NCI-H1092 treated with DMSO at 0.1 percent for 48 hours (cell line): ENCODE measurements at places on chromosomes 7 and 10.

DNA sequence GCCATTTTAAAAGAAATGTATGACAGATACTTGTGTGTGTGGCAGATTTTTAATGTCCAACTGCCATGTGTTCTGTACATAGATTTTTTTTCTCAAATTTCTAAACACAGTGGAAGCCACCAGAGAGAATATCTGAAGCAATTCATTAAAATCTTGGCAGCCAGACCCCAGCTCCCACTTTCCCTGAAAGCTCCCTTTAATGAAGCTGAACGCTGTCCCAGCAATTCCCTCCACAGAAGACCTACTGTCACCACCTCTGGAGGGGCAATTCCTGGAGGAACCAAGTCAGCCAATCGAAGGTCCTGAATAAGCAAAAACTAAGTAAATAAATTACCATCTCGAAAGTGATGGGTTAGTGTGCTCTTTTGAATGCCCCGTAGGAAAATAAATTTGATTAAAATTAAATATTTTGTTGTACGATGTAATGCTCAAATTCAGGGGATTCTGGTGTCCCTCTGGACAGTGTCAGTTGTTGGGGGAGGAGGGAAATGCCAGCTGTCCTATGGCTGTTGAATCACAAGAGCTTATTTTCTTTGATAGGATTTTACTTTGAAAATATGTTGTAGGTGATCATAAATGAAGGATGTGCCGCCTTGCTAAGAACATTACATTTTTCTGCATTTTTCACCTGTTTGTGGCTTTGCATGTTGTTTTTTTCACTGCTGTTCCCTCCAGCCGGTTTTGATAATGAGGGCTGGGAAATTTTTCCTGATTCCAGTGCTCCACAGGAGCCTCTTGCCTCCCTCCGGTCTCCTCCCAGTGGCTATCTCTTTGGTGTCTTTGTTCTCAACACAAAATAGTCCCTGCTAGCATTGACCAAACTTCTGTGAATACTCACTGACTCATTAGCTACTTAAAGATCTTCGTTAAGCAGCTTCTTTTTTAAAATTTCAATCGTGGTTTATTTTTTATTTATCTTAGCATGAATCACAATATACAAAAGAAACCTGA lies 9.2 kb upstream of the GSAP start:
- no peak for DNase-seq

GRCh38 chr10:5544216-5544805 lies 19.6 kb downstream of the CALML3 start:
- DNase-seq = no peak

- no peak for DNase-seq
These were observed 732 bp downstream of the FAS start for GRCh38 chr10:88991161-88991898.

DNA sequence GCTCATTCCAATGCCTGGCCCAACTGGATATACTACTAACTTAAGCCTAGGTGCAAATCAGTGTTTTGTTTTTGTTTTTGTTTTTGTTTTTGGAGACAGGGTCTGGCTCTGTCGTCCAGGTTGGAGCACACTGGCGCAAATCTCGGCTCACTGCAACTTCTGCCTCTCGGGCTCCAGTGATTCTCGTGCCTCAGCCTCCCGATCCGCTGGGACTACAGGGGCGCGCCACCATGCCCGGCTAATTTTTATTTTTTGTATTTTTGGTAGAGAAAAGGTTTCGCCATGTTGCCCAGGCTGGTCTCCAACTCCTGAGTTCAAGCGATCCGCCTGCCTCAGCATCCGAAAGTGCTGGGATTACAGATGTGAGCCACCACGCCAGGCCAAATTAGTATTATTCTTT lies 1.6 kb downstream of the PPP3CB start:
- DNase-seq = no peak

- no peak for DNase-seq
These were observed 176.9 kb upstream of the ZWINT start for GRCh38 chr10:56537984-56538383.

DNA sequence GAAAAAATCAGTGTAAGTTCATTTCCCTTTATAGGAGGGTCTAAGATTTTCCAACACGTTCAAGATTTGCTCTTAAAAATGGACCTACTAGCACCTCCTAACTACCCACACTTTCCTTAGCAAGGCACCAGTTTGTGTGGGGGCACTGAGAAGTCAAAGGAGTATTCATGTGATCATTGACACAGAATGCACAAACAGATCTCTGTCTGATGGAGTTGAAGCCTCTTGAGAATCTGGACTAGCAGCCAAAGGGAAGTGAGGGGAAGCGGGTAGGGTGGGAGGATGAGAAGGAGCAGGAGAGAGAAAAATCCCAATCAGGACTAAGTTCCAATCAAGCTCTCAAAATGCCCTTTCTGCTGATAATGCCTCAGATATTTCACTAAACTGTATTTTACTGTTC lies 4.1 kb downstream of the MMS19 start:
- DNase-seq = no peak
